CD4-positive, alpha-beta T cell treated with Interleukin-4 for 4 hours (primary cell): ENCODE measurements at places on chromosomes 7 and 10.

GRCh38 chr10:474946-475345 is 214.5 kb downstream of the DIP2C start:
- no peak for DNase-seq

DNA sequence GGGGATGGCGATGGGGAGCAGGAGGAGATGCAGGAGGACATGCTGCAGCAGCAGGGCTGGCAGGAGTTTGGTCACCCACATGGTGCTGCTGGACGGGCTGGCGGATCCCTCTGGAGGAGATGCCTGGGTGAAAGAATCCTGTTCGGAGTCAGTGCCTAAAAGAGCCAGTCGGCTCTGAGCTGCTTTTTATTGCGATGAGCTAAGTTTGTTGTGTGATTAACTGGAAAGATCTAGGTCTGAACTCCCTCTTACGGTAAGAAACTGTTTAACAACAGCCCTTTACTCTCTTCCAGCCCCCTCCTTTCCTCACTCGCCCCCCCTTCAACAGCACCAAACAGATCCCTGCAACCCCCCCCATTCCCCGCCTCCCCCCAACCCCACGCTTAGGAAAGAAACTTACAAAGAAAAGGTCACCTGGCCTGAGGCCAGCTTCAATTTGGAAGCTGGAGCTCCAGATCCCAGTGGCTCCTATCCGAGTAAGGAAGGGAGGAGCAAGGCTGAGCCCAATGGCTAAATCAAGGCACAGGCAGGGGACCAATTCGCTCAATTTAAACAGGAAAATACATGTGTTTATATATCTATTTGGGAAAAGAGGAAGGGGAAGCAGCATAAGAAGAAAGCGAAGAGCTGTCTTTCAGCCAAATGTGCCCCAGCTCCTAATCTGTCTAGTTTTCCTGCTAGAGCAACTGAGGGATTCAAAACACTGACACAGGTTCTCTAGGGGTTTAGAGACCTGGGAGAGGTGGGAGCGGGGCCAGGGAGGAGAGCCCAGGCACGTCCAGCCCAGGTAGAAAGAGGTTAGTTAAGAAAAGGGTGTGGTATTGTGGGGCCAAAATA is at the start of gene HGF:
Gene HGF, minus strand, starts transcription at position 157 of the 837 bp plus-strand sequence. Its CDS starts 76 bp downstream, at position 81.
- DNase-seq: no peak

GRCh38 chr7:41451826-41452225 is 251.1 kb downstream of the INHBA start:
- no peak for DNase-seq

- no peak for DNase-seq
Measured at GRCh38 chr10:77383861-77384553, 253.6 kb downstream of the KCNMA1 start.

- DNase-seq: no peak
Measured at GRCh38 chr10:78464118-78464855, 430.6 kb downstream of the RPS24 start.
